Right cardiac atrium (tissue), 5 donors: ENCODE measurements at places on chromosomes 5 and 9. TPM values are rescaled to one million over a fixed set of nuclear protein-coding genes. Genes with fewer than 3 reads are reported as not detected.

DNA sequence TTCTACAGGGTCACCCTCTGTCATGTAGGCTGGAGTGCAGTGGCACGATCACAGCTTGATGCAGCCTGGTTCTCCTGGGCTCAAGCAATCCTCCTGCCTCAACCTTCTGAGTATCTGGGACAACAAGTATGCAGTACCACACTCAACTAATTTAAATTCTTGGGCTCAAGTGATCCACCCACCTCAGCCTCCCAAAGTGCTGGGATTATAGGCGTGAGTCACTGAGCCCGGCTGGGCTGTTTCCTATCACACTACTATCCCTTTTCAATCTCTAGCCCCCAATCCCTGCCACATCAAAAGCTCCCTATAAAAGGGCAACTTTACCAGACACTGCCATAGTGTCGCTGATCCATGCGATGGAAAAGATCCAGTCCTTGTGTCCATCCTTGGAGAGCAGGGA lies 20.4 kb downstream of the DCAF12 start:
- DNase-seq: no peak

GRCh38 chr5:77360973-77361372 lies 131.1 kb downstream of the WDR41 start:
- no peak for DNase-seq

DNA sequence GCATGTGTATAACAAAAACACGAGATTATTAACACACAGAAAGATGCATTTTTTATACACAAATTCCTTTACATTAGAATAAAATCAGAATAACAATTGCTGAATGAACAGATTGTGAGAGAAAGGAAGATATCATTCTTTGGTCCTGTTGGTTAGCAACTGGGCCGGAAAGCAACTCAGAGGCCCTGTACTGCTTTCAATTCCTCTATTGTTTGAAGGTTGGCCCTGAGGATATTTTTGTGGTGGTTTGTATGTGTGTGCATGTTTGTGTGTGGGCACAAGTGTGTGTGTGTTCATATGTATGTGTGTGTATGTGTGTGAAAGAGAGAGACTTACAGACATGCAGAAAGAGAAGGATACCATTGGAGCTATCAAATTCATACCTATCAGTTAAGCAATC lies 356.8 kb upstream of the DMAC1 start:
- DNase-seq: no peak

DNA sequence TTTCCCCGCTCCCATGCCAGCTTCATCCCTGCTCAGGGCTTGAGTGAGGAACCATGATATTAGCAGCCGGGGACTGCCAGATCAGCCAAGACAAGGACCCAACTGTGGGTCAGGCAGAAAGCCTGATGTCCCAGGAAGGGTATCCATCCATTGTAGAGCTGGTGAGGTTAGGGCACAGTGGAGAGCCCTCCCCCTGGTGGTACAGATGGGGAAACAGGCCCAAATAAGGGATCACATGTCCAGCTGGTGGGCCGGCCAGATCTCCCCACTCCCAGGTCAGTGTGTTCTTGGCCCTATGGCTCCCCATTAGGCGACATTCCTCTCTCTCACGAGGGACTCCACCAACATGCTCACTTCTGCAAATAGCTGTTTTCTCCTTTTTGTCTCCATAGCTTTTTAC lies 9.0 kb downstream of the CDX1 start:
- no peak for DNase-seq

GRCh38 chr5:99900302-99900852 lies 634.8 kb upstream of the FAM174A start:
- DNase-seq: no peak

DNA sequence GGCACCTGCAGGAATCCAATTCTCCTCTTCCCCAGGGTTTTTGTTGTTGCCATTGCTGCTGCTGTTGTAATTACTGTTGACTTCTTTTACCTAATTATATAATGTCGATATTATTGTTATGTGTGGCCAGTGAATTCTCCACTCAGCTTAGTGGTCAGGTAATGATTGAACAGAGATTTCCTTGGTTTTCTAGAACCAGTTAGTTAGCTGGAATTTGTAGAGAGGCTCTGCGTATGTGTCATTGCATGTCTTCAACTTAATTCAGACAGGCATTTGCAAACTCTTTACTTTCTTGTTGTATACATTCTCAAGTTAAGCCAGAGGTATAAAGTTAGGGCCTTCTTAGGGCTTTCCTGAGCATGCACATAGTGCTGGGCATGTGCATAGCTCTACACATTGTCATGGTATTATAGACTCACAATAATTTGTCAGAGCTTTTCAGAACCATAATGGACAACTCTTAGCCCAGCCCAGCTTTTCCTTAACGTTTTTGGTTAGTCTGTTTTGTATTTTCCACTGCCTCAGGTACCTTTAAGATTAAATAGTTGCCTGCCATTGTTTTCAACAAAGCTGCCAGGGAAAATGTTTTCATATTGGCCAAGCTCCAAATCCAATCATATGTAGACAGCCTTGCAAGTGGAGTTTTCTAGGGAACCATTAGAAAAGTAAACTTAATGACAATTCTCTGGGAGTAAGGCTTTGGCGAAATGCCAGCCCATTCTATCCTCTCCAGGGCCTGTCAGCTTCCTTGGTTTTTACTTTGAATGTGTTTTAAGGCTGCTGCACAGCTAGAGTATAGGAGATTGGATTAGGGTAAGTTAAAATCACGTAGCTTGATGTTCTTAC lies 68.1 kb downstream of the UBE2R2 start:
- no peak for DNase-seq

DNA sequence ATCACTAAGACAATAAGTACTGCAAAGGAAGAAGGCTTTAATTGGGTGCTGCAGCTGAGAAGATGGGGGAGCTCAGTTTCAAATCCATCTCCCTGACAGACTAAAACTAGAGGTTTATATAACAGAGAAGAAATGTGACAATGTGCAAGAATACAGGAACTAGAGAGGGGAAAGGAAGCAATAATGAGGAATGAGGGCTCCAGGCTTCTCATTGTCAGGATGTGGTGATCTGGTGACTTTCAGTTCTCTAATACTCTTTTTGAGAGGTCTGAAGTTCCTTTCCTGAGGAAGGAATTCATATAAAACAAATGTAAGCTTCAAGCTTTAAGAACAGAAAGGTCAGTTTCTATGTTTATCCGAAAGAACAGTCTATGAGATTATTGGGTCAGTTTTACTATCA lies 42.5 kb upstream of the SPATA31E1 start:
- DNase-seq: no peak

DNA sequence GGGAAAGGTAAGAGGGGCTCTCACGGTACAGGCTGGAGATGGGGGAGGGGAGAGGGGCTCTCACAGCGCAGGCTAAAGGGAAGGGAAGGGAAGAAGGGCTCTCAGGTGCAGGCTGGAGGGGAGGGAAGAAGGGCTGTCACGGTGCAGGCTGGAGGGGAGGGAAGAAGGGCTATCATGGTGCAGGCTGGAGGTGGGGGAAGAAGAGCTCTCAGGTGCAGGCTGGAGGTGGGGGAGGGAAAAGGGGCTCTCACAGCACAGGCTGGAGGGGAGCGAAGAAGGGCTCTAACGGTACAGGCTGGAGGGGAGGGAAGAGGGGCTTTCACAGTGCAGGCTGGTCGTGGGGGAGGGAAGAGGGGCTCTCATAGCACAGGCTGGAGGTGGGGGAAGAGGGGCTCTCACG lies 4.6 kb downstream of the SLC6A18 start:
- DNase-seq: no peak

DNA sequence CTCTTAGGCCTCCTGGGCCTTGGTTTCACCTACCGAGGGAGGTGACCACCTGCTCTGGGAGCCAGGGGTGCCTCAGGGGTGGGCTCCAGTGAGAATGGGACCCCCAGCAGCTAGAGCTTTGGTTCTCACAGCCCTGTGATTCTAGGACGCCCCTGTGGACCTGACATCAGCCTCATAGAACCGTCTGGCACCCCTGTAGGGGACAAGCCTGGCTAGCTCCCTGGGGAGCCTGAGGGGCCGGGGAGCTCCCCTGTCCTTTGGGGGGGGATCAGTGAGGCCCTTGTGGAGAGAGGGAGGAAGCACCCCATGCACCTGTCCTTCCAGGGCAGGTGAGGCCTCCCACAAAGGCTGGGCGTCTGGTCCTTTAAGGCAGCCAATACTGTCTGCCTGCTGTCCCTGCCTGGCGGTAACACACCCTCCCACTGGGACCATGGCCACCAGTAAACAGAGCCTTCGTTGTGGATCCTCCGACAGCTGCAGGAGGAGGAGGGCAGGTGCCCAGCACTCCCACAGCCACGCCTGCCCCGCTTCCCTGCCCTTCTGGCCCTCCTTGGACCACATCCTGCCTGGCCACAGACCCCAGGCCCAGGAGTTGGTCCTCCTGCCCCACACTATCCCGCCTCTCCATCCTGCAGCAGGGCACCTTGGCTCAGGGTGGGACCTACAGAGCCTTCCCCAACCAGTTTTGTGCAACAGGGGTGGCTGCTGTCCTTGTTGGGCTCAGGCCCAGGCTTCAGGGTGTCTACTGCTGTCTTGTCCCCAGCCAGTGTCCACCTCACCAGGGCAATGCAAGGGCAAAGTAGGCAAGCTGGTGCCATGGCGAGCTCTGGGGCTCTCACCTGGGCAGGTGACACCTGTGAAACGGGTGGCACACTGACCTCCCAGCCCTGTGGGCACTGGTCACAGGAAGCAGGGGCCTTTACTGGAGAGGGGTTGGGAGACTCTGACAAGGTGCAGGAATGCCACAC lies 3.0 kb upstream of the TUBB4B start:
- no peak for DNase-seq

DNA sequence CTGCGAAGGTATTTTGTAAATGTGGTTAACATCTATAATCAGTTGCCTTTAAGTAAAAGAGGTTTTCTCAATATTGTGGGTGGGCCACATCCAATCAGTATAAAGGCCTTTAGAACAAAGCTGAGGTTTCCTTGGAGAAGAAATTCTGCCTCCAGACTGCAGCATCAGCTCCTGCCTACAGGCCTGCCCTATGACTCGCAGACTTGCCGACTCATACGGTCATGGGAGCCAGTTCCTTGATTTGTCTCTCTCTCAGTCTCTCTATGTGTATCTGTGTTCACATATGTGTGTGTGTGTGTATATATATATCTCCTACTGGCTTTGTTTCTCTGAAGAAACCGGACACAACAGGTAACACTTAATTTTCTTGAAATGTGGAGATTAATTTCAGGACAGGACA lies 45.3 kb downstream of the SLC36A1 start:
- DNase-seq: no peak

DNA sequence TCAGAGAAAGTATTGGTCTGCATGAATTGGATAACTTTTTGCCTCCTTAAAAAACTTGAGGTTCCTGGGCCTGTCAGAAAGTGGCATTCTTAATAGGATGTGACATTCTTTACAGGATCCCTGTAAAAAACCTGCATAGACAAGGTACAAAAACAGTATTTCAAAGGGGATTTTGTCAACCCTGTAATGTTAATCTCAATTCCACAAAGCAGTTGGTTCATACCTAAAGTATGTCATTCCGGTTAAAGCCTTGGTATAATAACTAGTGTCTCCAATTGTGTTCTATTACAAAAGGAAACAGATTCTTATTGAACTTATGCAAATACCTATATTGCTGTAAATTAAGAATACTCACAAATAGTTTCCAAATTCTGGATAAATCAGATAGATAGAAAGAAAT lies 169.7 kb downstream of the CDH10 start:
- no peak for DNase-seq

GRCh38 chr5:168965638-168966037 lies 335.3 kb downstream of the SLIT3 start:
- DNase-seq: peak; percentile 78

DNA sequence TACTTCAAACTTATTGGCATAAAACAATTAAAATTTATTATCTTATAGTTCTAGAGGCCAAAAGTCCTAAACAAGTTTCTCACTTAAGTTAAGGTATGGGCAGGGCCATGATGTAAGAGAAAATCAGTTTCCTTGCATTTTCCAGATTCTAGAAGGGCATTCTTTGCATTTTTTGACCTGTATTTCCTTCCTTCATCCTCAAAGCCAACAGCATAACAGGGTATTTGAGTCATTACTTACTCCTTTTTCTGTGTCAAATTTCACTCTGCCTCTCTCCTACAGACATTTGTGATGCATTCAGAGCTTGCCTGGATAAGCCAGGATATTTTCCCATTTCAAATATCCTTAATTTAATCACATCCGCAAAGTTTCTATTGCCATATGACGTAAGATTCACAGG lies 1499.0 kb downstream of the EFNA5 start:
- DNase-seq: no peak

DNA sequence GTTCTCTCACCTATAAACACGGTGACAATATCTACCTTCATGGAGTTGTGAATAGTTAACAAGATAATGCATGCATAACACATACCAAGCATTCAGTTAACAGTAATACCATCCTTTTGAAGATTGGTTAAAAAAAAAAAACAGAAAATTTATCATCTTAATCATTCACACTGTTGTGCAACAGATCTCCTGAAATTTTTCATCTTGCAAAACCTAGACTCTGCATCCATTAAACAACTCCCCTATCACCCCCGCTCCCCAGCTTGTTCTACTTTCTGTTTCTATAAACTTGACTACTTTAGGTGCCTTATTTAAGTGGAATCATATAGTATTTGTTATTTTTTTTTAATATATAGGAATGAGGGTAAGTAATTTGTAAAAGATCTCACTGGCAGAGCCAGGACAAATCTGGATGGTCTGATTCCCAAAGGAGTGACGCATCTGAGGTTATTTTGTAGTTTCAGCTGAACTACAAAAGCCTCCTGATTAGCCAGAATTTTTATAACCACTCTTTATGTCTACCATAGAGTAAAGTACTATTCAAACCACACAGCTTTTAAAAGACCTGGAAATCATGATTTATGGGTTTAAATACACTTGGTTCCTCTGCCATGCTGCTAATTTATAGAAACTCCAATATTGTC lies 93.0 kb downstream of the FANCC start:
- DNase-seq: no peak

DNA sequence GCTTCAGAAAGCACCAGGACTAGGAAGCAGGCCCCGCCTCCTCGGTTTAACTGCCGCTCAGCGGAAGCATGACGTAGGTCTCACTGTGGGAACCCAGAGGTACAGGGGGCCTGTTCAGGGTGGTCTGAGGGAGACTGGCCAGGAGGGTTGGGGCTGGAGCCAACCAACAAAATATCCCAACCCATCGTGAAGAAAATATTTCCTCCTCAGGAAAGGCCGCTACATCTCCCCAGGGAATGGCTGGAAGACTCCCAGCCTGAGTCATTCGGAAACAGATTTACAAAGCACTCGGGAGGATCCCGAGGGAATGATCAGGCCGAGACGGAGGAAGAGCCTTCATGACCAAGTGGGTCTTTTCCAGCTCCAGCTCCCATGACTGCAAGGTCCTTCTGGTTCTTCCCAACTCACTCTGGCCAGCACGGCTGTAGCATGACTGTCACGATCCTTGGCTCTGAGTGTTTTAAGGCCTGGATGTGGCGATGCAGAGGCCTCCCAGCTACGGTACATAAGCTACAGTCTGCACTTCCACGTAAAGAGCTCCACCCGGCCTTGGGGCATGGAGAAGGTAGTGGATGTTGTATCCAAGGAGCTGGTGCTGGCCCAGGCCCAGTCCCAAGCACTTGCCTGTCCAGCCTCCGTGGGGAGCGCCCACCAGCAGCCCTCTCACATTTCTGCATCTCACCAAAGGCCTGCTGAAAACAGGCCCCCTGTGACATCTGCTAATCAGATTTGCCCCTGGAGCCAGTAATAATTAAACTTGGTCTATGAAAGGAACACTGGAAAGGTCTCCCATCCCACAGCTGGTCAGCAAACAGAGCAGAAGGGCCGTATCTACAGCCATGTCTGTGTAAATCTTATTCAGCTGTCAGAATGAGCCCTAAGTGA lies 100.6 kb downstream of the LHFPL2 start:
- DNase-seq: peak; percentile 94

DNAH5 gene
- 0.61 TPM for total RNA-seq

SLCO6A1 gene
- total RNA-seq: not detected

OR13D1 gene
- total RNA-seq: not detected

PCA3 gene
- total RNA-seq: 0.26 TPM
